ENCODE measurements at places on chromosomes 1 and 21.

DNA sequence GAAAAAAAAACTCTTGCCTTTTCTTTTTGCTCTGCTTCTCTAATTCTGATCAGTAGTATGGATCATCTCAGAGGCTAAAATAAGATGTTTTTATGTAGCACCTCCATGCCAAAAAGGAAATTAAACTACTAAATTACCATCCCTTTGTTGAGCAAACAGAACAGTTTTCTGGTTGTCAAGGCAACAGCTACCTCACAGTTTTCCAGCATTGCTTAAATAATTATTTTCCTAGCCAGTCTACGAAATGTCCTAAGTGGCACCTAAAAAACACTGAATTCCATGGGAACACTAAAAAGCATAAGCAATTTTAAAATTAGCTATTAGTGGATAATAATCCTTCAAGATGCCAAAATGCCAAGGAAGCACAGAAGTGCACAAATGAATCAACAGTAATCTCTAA is 61.7 kb downstream of the ARID4B start:
- no peak for DNase-seq

GRCh38 chr21:15446223-15446622 is 283.6 kb upstream of the USP25 start:
- DNase-seq = no peak

- no peak for DNase-seq
These were observed 22.9 kb upstream of the LAMC1 start for GRCh38 chr1:183000167-183000962.

- no peak for DNase-seq
These were observed 32.8 kb downstream of the EPRS1 start for GRCh38 chr1:220013497-220013896.

DNA sequence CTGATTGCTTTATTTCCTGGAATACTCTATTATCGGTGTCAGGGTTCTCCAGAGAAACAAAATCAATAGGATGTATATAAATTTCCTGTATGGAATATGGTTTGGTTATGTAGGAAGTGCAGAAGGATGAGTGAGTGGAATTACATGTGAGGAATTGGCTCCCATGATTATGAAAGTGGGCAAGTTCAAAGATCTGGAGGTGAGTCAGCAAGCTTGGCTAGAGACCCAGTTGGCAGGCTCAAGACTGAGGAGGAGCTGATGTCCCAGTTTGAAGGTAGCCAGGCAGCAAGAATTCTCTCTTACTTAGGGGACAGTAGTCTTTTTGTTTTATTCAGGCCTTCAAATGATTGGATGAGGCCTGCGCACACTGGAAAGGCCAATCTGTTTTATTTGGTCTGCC is 57.5 kb downstream of the MAP3K7CL start:
- DNase-seq = no peak

GRCh38 chr1:245046315-245046714 is 108.5 kb upstream of the KIF26B start:
- no peak for DNase-seq

DNA sequence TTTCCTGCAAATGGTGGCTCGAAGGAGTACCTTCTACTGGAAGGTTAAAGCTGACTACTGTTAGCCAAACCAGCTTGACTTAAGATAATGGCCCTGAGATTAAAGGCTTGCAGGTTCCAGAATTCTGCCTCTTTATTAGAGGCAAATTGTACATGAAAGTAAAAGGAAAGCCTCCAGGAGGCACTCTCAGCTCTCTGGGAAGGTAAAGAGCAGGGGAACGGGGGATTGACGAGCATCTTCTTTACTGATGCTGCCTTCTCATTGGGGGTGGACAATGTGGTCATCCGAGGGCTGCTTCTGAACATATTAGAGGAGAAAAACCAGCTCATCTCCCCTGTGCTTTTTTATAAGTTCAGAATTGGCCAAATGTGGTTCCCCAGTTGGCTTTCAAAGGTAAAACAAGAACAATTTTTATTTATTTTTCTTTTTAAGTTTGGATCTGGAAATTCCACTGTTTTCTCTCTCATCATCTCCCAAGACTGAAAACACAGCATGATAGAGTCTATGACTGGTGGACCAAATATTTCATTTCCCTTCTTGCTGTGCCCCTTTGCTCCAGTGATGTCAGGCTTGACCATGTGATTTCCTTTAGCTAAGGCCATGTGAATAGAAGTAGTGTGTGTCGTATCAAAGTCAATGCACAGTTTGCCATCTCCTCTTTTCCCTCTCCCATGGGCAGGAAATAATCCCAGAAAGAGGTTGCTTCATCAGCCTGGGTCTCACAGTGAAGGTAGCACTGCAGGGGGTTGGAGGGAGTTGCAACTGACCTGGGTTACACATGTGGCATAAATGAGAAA is 292.7 kb downstream of the PRDM2 start:
- DNase-seq = no peak

DNA sequence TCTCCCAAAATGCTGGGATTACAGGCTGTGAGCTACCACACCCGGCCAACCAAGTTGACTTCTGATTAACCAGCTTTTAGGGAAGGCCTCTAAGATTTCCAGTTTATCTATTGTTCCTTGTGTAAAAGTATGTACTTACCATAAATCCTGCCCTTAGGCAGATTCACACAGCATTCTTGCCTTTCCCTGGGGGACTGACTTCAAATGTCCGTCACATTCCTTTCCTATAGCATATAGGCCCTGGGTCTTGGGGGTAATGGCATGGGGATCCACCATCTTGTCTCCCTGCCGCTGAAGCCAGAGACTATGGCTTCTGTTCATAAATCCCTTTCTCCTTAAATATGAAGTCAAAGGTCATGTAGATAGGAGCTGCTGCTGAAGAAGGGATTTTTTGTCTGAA is 872 bp upstream of the PINK1 start:
- DNase-seq = no peak

GRCh38 chr1:183622884-183623785 is 12.4 kb downstream of the ARPC5 start:
- DNase-seq = peak; percentile 55

DNA sequence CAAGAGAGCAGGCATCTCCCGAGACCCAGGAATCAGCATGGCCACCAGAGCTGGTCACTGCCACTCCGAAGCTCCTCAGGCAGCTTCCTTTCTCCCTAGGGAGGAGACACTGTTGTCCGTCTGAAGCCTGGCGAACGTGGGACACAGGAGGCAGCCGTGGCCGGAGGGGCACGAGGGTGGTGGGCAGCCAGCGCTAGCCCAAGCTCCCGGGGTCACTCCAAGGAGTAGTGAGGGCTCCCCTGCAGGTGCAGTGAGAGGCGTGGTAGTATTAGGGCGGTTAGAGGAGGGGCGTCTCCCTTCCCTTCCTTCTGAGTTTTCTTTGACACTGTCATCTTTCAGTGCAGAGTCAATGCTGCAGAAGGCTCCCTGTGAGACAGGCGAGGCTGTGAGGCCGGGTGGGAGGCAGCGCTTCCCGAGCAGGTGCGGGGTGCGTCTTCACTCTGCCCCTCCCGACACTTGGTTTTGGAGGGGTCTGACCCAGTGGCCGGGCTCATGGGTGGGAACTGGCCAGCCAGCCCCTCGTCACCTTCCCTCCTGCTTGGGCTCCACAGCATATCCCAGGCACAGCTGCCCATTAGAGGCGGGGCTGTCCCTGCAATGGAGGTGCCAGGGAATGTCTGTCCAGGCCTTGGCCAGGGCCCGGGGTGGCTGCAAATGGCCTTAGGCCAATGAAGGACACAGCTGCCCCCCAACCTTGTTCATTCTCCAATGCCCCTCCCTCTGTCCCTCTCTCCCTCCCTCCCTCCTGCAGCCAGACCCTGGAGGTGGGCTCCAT is 171.6 kb upstream of the ARHGEF16 start:
- DNase-seq = no peak

DNA sequence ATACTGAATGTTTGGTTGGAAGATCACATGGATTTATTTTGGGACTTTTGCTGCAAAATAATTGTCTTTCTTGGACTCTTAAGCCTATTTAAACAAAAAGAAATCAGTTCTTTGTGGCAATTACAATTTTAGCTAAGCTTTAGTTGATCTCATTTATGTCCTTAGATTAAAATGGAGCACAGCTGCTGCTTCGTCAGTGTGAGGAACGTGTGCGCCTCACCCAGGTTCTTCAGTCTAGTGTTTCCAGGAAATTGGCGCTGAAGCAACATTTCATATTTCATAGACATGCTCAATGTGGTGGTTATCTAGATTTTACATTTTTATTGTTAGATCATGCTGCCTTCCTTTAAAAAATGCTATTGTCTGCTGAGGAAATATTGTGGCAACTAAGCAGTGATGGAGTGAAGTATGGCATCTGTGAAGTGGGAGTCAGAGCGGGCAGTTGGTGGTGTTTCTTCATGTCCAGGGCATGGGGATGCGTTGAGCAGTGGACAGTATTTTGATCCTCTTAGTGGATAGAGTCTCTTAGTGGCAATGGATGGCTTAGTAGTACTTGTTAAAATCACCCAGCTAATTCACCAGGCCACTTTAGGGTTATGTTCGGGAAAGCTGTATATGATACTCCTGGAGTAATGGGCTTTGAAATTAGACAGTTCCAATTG is 5.6 kb downstream of the DDI2 start:
- DNase-seq = no peak

GRCh38 chr1:42966688-42967612 is 8.3 kb upstream of the SLC2A1 start:
- DNase-seq = no peak

DNA sequence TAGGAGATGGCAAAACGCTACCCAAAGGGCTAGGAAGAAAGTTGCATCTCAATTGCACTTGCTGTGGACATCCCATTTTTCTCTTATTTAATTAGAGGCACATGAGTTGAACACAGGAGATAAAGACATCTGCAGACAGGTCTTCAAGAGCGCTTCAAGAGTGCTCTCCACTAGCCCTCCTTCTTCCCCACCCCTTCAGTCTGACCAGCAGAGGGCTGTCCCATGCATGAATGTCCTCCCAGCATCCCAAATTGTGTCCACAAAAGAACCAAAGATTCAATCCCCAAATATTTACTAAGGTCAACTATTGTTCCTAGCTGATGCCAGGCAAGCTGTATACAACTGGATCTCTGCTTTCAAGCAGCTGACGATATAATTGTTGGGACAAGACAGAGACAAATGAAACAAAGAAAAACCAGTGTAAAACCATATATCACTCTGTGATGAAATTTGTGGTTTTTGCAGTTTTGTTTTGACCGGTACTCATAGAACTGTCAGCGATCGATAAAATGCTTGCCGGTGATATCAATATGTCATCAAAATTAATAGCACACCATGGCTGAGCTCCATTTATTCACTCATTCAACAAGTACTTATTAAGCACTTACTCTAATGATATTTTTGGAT is 174.2 kb downstream of the TNR start:
- DNase-seq = no peak

DNA sequence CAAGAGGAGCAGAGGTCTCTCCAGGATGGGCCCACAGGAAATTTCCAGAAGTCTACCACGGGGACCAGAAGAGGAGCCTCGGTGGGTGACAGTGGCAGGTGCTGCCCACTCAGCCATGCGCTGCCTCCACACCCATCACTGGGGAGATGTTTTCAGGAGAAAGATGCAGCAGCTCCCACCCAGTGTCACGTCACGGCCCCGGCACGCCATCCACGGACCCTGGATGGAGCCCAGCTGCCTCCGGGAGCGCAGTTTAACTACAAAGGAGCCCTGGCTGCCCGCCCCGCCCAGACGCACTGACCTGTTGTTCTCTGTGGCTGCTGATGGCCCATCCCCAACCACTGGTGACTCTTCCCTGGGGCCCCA is 6.8 kb downstream of the TSPEAR start:
- DNase-seq = peak; percentile 55

GRCh38 chr1:179702946-179703539 is 40.0 kb upstream of the FAM163A start:
- no peak for DNase-seq

DNA sequence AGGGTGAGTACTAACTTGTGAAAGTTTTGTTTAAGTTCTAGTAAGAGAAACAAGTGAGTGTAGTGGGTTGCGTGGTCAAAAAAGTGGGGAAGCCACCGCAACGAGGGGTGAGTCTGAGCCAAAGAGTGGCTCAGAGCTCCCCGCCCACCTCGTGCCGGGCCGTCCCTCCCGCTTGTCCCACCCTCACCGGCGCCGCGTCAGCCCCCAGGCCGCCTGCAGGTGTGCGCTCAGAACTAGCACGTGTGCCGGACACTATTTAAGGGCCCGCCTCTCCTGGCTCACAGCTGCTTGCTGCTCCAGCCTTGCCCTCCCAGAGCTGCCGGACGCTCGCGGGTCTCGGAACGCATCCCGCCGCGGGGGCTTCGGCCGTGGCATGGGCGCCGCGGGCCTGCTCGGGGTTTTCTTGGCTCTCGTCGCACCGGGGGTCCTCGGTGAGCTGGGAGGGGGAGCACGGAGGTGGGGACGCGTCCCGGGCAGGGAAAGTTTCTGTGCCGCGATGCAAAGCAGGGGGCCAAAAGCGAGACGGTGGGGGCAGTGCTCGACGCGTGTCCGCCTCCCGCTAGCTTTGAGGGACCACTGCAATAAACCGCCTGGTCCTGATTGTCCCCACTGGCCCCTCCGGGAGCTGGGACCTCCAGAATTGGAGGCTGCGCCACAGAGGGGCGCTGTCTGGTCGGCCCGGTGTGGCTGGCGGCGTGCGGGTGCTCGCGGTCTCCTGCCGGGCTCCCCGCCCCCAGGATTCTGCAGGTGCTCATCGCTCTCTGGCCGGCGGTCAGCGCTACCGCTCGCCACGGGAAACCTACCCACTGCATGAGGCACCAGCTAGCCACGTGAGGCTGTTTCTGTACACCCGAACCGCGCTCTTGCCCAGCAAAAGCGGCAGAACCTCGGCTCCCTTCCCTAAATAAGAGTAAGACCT is at the start of gene CR2:
TSS of gene CR2 (plus strand) at position 283 of the 919 bp plus-strand sequence. CDS start at position 374, 91 bp downstream.
- peak; percentile 68 for DNase-seq

DNA sequence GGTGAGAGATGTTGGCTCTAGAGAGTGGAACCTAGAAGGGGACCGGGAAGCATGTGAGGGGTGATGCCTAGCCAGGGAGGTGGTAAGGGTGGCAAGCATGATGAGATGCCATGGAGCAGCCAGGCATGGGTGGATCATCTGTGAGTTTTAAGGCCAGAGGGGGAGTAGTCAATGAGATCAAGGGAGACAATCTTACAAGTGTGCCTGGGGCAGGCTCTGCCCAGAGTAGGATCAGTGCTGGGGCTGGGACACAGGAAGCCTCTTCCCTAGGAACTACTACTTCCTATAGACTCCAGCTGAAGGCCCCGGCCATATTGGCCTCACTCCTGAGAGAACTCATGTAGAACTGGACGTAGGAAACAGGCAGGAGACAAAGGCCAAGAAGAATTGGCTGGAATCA is 192.4 kb upstream of the CSF3R start:
- DNase-seq = no peak

DNA sequence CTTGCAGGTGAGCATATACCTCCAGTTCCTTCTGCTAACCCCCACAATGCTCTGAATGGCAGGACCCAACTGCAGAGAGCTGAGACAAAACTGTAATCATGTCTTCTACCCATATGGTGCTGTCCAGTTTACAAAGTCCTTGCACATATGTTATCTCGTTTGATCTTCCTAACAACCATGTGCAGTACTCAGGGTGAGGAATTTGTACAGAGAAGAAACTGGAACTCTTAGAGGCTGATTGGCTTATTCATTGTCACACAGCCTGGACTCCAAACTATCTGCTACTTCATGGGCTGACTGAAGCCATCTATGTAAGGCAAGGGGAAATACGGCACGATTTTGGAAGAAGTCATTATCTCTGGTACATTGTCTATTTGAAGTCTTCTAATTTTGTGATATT is 191.1 kb downstream of the TNR start:
- no peak for DNase-seq

GRCh38 chr1:151739590-151740355 is 18.5 kb downstream of the RIIAD1 start:
- DNase-seq = no peak

- DNase-seq = no peak
These were observed 420.8 kb downstream of the NPHP4 start for GRCh38 chr1:5571438-5571837.

- DNase-seq = no peak
These were observed 23.8 kb downstream of the SLC27A3 start for GRCh38 chr1:153799016-153799415.

All from ecto neural progenitor cell (in vitro differentiated cells).